ENCODE measurements at places on chromosomes 11 and 22. TPM values are rescaled to one million over a fixed set of nuclear protein-coding genes. Genes with fewer than 3 reads are reported as not detected.

GRCh38 chr22:46355369-46355995 lies 20.0 kb downstream of the TRMU start:
- H3K36me3 ChIP-seq: peaks cover 52% of the 10 kb centered on the region
- peak; percentile 80 for DNase-seq
- no peak overlapping the region for H3K4me3 ChIP-seq
- H3K27ac ChIP-seq: no peak overlapping the region

DNA sequence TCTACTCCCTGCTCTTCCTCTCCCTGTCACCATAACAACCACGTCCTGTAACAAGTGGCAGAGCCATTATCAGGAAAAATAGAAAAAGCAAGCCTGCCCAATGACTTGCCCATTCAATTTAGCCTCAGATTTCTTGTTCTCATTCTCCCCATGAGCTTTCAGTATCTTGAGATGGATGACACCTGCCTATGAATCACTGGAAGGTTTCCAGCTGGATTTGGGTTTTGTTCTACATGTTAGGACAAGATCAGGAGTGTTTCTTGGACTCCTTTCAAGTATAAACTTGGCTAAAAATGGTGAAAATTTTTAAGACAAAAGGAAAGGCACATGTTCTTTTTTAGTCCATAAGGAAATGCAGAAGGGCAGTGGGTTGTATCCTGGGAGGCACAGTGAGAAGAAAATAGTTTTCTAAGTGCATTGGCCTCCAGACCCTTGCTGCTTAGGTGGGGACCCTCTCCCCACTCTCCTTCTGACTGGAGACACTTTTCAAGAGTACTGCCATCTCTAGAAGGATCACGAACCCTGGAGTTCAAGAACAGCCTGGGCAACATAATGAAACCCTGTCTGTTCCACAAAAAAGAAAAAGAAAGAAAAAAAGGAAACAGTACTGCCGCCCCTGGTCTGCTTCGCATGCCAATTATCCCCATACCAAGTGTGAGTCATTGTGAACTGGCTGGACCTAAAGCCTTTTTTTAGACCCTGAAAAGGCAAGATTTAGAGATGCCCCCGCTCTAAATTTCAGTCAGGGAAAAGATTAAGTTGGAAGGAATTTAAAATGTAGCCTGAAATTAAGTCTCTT lies 51.0 kb downstream of the MTNR1B start:
- no peak for DNase-seq
- no peaks in the 10 kb centered on the region for H3K4me1 ChIP-seq
- no peaks in the 10 kb centered on the region for H3K27me3 ChIP-seq
- H3K27ac ChIP-seq: no peak overlapping the region
- no peaks in the 10 kb centered on the region for H3K36me3 ChIP-seq

DNA sequence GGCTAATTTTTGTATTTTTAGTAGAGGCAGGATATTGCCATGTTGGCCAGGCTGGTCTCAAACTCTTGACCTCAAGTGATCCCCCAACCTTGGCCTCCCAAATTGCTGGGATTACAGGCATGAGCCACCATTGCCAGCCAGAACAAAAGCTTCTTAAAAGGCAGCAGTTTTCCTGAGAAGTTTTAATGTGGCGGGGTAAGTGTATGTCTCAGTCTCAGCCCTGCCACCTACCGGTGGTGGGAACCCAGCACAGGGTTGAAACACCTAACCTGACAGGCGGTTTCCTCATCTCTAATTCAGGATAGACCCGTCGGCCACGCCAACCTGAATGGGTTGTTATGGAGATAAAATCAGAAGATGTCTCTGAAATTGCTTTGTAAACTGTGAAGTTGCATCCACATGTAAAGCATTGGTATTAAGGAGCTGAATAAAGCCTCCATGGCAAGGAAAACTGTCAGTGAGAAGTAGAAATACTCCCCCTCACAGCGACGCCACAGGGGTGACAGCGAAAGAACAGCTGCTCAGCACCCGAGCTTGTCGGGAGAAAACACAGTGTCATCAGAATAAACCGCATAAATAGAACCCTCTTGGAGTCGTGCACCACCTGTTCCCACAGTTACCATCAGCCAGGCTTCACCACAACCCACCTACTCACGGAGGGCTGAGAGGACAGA lies 165.9 kb upstream of the NCAM1 start:
- H3K36me3 ChIP-seq: no peaks in the 10 kb centered on the region
- no peak overlapping the region for H3K27ac ChIP-seq
- H3K4me3 ChIP-seq: no peak overlapping the region
- peaks cover 27% of the 10 kb centered on the region for H3K4me1 ChIP-seq
- no peaks in the 10 kb centered on the region for H3K27me3 ChIP-seq
- DNase-seq: peak; percentile 22

DNA sequence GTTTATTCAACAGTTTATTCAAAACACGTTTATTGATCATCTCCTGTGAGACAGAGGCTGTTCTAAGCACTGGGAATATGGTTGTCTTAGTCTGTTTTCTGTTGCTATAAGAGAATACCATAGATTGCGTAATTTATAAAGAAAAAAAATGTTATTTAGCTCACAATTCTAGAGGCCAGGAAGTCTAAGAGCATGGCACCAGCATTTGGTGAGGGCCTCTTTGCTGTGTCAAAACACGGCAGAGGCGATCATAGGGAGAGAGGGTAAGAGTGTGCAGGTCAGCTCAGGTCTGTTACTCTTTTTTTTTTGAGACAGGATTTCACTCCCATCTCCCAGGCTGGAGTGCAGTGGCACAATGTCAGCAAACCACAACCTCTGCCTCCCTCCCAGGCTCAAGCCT lies 5.2 kb upstream of the IL17RA start:
- no peak overlapping the region for H3K27ac ChIP-seq
- DNase-seq: no peak
- H3K4me3 ChIP-seq: no peak overlapping the region
- H3K27me3 ChIP-seq: no peaks in the 10 kb centered on the region

DNA sequence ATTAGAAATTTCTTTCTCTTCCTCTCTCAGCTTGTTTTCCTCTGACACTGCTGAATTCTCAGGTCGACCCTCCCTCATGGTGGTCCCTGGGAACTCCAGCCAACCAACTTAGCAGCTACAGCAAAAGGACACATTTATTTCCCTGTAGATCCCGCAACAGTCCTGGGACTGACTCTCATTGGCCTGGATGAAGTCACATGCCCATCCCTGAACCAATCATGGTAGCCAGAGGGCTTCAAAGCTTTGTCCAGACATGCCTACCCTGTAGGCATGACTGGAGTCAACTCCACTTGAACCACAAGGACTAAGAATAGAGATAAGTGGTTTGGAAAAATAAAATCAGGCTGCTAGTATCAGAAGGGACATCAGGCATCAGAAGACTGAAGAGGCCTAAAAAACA lies 84.6 kb upstream of the LRRC55 start:
- no peak overlapping the region for H3K4me3 ChIP-seq
- no peak overlapping the region for H3K27ac ChIP-seq
- H3K27me3 ChIP-seq: no peaks in the 10 kb centered on the region
- peaks cover 8% of the 10 kb centered on the region for H3K4me1 ChIP-seq
- no peak for DNase-seq
- no peaks in the 10 kb centered on the region for H3K36me3 ChIP-seq

DNA sequence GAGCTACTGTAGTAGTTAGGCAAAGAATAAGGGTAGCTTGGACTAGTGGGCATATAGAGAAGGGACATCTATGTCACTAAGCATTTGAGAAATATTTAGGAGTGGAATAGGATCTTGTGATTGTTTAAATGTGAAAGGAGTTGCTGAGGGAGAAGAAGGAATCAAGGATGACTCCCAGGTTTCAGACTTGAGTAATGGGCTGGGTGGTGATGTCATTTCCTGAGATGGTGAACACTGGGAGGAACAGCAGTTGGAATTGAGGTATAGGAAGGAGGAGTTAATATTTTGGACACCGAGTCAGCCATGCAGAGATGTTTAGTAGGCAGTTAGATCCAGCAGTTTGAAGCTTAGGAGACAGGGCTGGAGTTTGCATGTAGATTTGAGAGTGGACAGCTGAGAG lies 40.1 kb downstream of the REXO2 start:
- no peaks in the 10 kb centered on the region for H3K27me3 ChIP-seq
- no peaks in the 10 kb centered on the region for H3K36me3 ChIP-seq
- no peak for DNase-seq

DNA sequence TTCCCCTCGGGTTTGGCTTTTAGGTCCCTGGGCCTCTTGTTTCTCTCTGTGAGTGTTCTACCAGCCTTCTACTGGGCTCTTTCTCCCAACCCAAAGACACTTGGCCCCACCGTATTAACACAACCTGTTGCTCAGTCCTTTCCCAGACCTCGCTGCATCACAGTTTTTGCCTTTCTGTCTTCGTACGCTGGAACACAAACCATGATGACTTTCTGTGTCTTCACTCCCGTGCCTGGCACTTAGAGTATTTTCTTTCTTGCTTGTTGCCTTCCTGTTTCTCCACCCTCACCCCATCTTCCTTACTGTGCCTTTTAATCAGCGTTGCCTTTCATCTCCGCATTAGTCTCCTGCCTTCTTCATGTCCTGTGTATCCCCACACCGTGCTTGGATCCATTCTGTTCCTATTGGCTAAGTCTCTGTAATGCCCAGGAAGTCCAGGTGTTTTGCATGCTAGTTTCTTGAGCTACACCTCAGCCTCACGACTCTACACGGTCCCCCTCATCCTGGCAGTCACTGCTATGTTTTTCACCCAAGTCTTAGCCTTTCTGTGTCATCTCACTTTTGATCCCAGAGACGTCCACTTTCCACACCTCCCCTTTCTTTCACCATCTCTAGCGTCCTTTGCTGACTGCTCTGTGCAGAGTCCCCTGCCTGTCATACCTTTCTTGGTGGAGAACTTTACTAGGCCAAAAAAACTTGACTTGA lies 1.6 kb downstream of the MARK2 start:
- no peaks in the 10 kb centered on the region for H3K27me3 ChIP-seq
- no peak for DNase-seq
- H3K4me3 ChIP-seq: peak overlapping the region; percentile 71

DNA sequence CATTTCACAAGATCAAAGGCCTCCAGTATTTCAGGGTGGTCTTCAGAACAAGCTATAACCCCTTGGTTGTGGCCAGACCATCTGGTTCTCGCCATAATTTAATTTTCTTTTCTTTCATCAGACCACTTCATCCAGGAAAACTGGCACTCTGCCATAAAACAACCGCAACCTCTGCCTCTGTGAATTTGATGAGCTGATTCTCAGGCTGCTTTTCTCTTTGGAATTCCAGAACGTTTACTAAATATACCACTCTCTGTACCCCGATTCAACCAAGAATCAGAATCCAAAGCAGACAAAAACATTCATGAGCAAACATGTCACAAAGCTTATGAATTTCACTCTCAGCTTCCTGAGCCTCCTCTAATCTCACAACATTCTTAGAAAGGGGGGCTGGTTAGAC lies 331.8 kb upstream of the SYN3 start:
- no peak overlapping the region for H3K4me3 ChIP-seq
- no peak for DNase-seq
- no peaks in the 10 kb centered on the region for H3K4me1 ChIP-seq
- H3K27me3 ChIP-seq: no peaks in the 10 kb centered on the region
- no peaks in the 10 kb centered on the region for H3K36me3 ChIP-seq

DNA sequence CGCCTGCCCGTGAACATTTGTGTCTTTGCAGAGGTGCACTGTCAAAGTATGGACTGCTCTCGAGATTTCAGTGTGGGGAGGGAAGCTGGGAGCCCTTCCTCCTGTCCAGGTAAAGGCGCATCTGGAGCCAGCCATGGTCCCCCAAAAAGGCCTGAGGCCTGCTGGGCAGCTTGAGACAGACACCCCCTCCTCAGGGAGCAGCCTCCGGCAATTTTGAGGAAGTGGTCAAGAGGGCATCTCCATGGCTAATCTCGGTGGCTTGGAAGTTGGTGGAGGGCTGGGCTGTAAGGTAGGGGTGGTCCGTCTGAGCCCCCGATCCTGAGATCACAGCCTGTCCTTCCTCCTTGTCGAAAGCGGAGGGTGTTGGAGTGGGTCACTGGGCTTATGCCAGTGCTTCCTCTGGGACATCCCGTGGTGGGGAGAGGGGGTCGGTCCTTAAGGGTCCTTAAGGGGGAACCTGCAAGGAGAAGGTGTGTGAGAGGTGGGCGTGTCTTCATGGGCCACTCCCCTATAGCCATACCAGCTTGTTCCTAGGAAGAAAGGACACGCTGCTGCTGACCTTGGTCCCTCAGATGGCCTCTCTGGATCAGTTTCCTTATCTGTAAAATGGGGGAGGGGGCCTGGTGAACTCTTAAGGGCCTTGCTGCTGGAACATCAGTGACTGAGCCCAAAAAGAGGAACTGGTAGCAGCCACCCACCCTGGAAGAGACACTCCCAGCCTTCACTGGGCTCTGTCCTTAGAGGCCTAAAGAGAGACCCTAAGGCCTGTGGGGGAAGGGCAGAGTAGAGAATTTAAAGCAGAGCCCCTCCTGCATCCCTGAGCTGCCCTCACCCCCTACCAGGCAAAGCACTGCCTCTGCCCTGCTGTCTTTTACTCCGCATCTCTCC lies 2.6 kb downstream of the KCNC1 start:
- H3K36me3 ChIP-seq: no peaks in the 10 kb centered on the region
- peaks cover 28% of the 10 kb centered on the region for H3K27me3 ChIP-seq
- DNase-seq: no peak
- peaks cover 18% of the 10 kb centered on the region for H3K4me1 ChIP-seq

- H3K36me3 ChIP-seq: peaks cover 43% of the 10 kb centered on the region
- DNase-seq: no peak
- H3K4me1 ChIP-seq: peaks cover 5% of the 10 kb centered on the region
- no peak overlapping the region for H3K4me3 ChIP-seq
- H3K27ac ChIP-seq: no peak overlapping the region
- no peaks in the 10 kb centered on the region for H3K27me3 ChIP-seq
These were observed 84.5 kb upstream of the SUSD2 start for GRCh38 chr22:24096758-24097115.

- peaks cover 85% of the 10 kb centered on the region for H3K4me1 ChIP-seq
- H3K27me3 ChIP-seq: no peaks in the 10 kb centered on the region
- H3K27ac ChIP-seq: peak overlapping the region; percentile 18
- no peaks in the 10 kb centered on the region for H3K36me3 ChIP-seq
- H3K4me3 ChIP-seq: no peak overlapping the region
These were observed 35.8 kb downstream of the GRAMD4 start for GRCh38 chr22:46655861-46656608.

GRCh38 chr11:10600570-10601248 lies 32.2 kb upstream of the LYVE1 start:
- no peak overlapping the region for H3K27ac ChIP-seq
- DNase-seq: no peak
- no peaks in the 10 kb centered on the region for H3K4me1 ChIP-seq

- no peaks in the 10 kb centered on the region for H3K27me3 ChIP-seq
- peaks cover 4% of the 10 kb centered on the region for H3K4me1 ChIP-seq
- DNase-seq: no peak
- H3K27ac ChIP-seq: no peak overlapping the region
- H3K36me3 ChIP-seq: no peaks in the 10 kb centered on the region
These were observed 41.5 kb upstream of the CYP2D6 start for GRCh38 chr22:42171946-42172719.

DNA sequence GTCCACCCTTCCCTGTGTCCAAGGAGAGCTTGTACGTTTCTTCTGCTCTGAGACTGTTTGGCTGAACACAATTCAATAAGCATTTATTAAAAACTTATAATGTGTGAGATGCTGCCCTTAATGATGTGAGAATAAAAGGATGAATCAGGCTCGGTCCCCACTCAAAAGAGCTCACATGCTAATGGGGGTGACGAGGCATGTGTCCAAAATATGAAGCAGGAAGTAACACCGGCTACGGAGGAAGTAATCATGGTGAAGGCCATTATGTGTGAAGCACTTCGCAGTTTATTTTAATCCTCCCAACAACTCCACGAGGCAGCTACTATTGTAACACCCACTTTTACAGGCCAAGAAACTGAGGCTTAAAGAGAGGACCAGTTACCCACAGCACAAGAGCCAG lies 3.4 kb upstream of the RASD2 start:
- H3K4me3 ChIP-seq: no peak overlapping the region
- no peak for DNase-seq
- H3K27ac ChIP-seq: no peak overlapping the region
- H3K36me3 ChIP-seq: no peaks in the 10 kb centered on the region

OR8D4 gene
- total RNA-seq: not detected

OR4A15 gene
- total RNA-seq: not detected

C11orf86 gene
- not detected for total RNA-seq

P2RX6 gene
- 0.40 TPM for total RNA-seq

SHANK3 gene
- 14.2 TPM for total RNA-seq
